Right atrium auricular region (tissue), 2 donors: ENCODE measurements at places on chromosomes 7 and 10. TPM values are rescaled to one million over a fixed set of nuclear protein-coding genes. Genes with fewer than 3 reads are reported as not detected.

GRCh38 chr7:142483659-142484317 lies 225.9 kb upstream of the PRSS58 start:
- DNase-seq, result no peak
- no peaks in the 10 kb centered on the region for H3K27me3 ChIP-seq
- H3K4me3 ChIP-seq, result no peak overlapping the region
- no peak overlapping the region for H3K27ac ChIP-seq

GRCh38 chr7:78516450-78516849 lies 717.9 kb downstream of the PHTF2 start:
- H3K27ac ChIP-seq, result no peak overlapping the region
- H3K36me3 ChIP-seq, result no peaks in the 10 kb centered on the region
- no peak for DNase-seq
- H3K4me1 ChIP-seq, result no peaks in the 10 kb centered on the region
- H3K4me3 ChIP-seq, result no peak overlapping the region
- H3K27me3 ChIP-seq, result no peaks in the 10 kb centered on the region

DNA sequence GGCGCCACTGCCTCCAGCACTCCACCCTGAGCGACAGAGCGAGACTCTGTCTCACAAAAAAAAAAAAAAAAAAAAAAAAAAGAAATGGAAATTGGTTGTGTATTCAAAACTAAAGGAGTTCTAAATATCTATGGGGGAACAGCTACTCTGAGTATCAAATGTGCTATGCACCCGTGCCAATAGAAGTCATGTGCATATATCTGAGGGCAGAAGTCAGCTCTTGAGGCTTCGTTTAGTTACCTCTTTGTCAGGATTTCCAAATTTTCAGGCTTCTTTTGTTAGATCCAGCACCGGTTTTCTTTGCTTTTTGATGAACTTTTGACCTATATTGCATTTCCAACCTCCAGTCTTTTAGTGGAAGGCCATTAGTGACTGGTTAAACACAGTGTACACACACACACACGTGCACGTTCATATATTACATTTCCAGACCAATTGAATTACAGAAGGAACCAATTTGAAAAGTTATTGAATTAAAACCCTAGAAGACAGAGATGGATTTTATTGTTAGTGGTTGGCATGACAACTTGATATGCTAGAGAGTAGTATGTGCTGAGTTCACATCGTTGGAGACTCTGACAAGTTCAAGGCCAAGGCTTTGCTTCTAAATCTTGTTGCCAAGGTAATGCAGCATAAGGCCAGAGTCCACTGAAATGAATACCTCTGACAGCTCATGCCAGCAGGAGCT lies 33.1 kb upstream of the ADD3 start:
- DNase-seq, result no peak
- no peaks in the 10 kb centered on the region for H3K27me3 ChIP-seq
- H3K36me3 ChIP-seq, result no peaks in the 10 kb centered on the region
- no peaks in the 10 kb centered on the region for H3K4me1 ChIP-seq
- H3K4me3 ChIP-seq, result no peak overlapping the region
- no peak overlapping the region for H3K27ac ChIP-seq

- no peak for DNase-seq
- H3K27ac ChIP-seq, result no peak overlapping the region
- no peaks in the 10 kb centered on the region for H3K36me3 ChIP-seq
- no peaks in the 10 kb centered on the region for H3K4me1 ChIP-seq
- H3K4me3 ChIP-seq, result no peak overlapping the region
Observed at GRCh38 chr10:92542458-92542857, 31.4 kb downstream of the IDE start.

- H3K27me3 ChIP-seq, result no peaks in the 10 kb centered on the region
- no peak for DNase-seq
- no peak overlapping the region for H3K27ac ChIP-seq
- H3K4me3 ChIP-seq, result no peak overlapping the region
- no peaks in the 10 kb centered on the region for H3K4me1 ChIP-seq
Observed at GRCh38 chr7:69617364-69617763, 19.1 kb downstream of the AUTS2 start.

GRCh38 chr10:62619413-62619738 lies 185.1 kb upstream of the ADO start:
- DNase-seq, result no peak
- peaks cover 5% of the 10 kb centered on the region for H3K4me1 ChIP-seq
- no peak overlapping the region for H3K4me3 ChIP-seq

DNA sequence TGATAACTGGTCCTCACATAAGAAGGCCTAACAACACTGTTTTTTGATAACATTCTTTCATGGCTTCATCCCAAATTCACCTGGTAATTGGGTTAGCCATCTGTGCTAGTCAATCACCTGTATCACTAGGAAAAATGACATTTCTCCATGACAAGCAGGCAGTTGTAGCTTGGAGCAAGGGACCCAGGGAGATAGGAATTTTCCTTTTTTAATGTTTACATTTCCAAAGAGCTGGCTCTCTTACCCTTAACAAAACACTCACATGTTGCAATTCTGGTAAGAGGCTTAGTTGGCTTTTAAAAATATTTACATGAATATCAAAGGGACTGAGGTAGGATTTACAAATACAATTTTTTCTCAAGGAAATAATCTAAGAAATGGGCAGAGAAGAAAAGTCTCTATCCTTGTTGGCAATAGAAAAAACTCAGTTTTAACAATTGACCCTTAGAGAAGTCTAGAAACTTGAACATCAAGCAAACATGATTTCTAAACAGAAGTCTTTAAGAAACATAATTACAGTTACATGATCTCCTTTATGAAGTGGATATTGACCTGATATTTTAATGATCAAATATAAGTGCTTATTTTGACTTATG lies 16.1 kb upstream of the AKR1C1 start:
- no peak overlapping the region for H3K4me3 ChIP-seq
- no peaks in the 10 kb centered on the region for H3K36me3 ChIP-seq
- H3K27ac ChIP-seq, result peak overlapping the region; percentile 70
- DNase-seq, result no peak
- no peaks in the 10 kb centered on the region for H3K4me1 ChIP-seq

GRCh38 chr7:70590126-70590854 lies 541.7 kb upstream of the GALNT17 start:
- H3K27me3 ChIP-seq, result no peaks in the 10 kb centered on the region
- no peaks in the 10 kb centered on the region for H3K36me3 ChIP-seq
- H3K27ac ChIP-seq, result no peak overlapping the region
- no peak overlapping the region for H3K4me3 ChIP-seq
- H3K4me1 ChIP-seq, result no peaks in the 10 kb centered on the region

GRCh38 chr7:95191795-95192194 lies 132.5 kb downstream of the PON1 start:
- no peaks in the 10 kb centered on the region for H3K27me3 ChIP-seq
- no peak overlapping the region for H3K4me3 ChIP-seq
- DNase-seq, result no peak

DNA sequence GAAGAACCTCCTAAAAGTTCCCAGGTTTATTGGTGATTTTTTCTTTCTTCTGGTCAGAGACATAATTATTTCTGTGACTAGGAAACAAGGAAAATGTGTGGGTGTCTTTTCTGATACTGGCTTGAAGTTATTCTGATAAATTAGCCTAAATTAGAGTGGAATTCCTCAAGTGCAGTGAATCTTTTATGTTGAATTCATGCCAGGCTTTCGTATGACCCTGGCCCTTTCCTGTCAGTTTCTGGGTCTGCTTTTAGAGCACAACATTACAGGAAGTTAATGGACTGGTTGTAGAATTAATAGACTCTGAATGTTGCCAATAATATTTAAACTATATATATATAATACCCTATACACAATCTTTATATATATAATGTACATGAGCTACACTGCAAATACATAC lies 230.6 kb upstream of the KIAA1217 start:
- no peak overlapping the region for H3K4me3 ChIP-seq
- H3K27ac ChIP-seq, result no peak overlapping the region
- no peaks in the 10 kb centered on the region for H3K4me1 ChIP-seq
- H3K27me3 ChIP-seq, result no peaks in the 10 kb centered on the region
- no peaks in the 10 kb centered on the region for H3K36me3 ChIP-seq

- no peak overlapping the region for H3K4me3 ChIP-seq
- DNase-seq, result no peak
- H3K27ac ChIP-seq, result no peak overlapping the region
- no peaks in the 10 kb centered on the region for H3K4me1 ChIP-seq
Observed at GRCh38 chr10:121590772-121591171, 7.5 kb downstream of the FGFR2 start.

DNA sequence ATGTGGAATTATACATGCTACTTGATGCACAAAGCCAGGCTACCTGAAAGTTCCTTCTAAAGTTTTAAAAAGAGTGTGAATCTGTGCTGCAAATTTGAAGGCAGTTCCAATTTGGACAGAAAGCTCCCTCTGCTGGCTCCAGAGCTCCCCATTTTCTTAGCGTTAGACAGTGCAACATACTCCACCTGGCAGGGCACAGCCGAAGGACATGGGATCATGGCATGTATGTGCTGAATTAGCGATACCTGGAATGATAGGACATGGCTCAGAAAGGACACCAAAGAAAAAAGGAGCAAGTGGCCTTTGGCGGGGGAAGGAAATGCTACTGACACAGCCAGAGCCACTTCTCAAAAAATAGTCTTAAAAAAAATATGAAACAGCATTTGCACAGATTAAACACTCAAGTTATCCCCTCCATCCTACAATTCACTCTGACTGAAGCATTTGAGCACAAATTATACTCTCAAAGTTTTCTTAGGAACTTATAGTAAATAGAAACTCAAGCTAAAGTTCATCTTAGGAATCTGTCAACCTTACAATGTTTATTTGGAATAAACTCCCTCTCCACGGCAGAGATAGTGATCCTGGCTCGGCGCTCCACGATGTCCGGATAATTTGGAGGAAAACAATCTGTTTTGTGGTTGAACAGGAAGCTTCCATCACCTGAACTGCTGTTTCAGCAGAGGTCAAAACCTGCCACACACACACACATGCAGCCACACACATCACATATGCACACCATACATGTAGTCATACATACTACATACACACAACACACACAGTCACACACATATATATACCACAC lies 80.0 kb downstream of the C7orf25 start:
- H3K27ac ChIP-seq, result no peak overlapping the region
- H3K4me3 ChIP-seq, result no peak overlapping the region
- DNase-seq, result no peak
- no peaks in the 10 kb centered on the region for H3K27me3 ChIP-seq
- H3K36me3 ChIP-seq, result no peaks in the 10 kb centered on the region

DNA sequence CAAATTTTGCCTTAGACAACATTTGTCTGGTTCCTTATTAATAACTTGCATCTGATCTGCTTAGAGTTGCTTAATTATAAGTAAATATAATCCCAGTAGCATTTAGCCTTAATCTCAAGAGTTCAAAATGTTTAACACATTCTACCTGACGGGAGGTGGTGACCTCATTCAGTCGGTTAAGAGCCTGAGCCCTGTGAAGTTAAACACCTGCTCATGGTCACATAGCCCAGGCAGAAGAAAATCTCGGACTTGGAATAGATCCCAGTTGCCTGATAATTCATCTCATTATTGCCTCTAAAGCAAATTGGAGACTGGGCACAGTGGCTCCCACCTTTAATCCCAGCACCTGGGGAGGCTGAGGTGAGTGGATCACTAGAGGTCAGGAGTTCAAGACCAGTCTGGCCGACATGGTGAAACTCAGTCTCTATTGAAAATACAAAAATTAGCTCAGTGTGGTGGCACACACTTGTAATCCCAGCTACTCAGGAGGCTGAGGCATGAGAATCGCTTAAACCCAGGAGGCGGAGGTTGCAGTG lies 18.6 kb upstream of the ASCC1 start:
- no peak for DNase-seq
- H3K27ac ChIP-seq, result peak overlapping the region; percentile 72
- peaks cover 61% of the 10 kb centered on the region for H3K36me3 ChIP-seq
- no peak overlapping the region for H3K4me3 ChIP-seq
- H3K4me1 ChIP-seq, result peaks cover 20% of the 10 kb centered on the region
- H3K27me3 ChIP-seq, result no peaks in the 10 kb centered on the region

DNA sequence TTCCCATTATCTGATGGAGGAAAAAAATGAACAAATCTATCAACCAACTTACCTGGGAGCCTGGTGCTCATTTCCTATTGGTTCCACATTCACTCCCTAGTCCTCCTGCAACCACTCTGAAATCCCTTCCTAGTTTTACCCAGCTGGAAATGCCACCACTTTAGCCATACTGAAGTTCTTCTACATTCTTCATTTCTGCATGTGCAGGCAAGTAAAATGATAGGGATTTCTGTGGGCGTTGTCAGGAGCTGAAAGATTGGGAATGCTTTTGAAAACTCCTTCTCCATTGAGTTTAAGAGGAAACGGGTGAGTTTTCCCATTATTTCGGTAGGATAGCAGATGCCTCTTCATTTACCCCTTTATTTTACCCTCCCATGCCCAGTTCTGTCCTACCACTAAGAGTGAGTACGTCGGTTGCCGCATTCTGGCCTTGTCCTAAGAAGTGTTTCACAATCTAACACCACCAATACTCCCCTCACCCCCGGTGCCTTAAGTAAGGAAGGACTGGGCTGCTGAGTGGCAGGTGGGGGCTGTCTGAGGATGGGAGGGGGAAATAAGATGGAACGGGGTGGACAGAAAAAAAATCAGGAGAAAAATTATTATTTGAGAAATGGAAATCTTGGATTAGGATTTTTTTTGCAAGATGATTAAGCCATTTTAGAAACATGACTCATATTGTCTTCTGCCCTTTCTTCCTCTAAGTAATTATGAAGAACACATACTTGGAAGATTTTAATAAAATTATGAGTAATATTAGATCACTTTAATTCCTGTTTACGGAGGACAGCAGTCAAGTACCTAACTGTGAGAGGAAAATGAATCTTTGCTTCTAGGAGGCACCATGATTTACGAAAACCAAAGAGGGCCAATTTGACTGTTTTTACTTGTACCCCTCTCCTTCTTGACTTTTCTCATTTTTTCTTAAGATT lies 13.2 kb upstream of the TAS2R60 start:
- H3K27me3 ChIP-seq, result no peaks in the 10 kb centered on the region
- H3K4me1 ChIP-seq, result no peaks in the 10 kb centered on the region
- no peak overlapping the region for H3K4me3 ChIP-seq
- no peak overlapping the region for H3K27ac ChIP-seq
- no peaks in the 10 kb centered on the region for H3K36me3 ChIP-seq
- DNase-seq, result no peak

DNA sequence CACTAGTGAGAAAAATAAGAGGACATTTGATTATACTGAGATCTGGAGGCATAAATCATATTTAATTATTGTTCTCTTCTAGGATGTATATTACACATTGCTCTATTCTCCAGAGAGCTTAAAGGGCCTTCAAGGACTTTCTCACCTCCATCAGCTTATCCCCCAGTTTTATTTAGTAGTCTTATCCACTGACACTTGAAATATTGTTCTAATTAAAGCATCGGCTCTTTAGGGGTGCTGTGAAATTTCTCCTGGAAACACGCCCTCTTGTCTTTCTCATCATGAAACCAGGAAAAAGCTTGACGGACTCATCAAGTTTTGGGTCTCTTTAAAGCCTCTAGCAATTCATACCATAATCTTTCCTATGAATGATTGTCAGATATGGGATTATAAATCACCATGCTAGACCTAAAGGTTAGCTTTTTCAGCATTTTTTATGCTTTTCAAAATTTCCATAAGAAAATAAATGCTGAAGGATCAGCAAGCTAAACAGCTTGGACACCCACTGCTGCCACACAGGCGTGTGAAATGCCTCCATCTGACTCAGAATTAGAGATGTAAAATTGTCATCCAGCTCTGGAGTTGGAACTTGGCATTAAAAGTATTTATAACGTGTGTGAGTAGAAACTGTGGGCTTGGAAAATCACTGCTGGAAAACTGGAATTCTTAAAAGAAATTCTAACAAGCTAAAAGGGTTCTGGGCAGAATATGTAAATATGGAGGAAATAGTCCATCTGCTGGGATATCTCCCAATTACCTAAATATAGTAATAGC lies 216.3 kb downstream of the CHRM2 start:
- peak overlapping the region; percentile 79 for H3K27ac ChIP-seq
- H3K36me3 ChIP-seq, result no peaks in the 10 kb centered on the region
- H3K4me3 ChIP-seq, result no peak overlapping the region
- H3K27me3 ChIP-seq, result no peaks in the 10 kb centered on the region

Gene TWIST1
- 1.9 TPM for total RNA-seq

Gene LOXL4
- 1.6 TPM for total RNA-seq

Gene CALML5
- total RNA-seq, result not detected

Gene WDFY4
- 0.70 TPM for total RNA-seq

Gene PTPN12
- total RNA-seq, result 38.8 TPM

Gene SYT15
- total RNA-seq, result 1.5 TPM
